ENCODE measurements at places on chromosomes 2 and 18.

GRCh38 chr2:112807233-112807807, 23.0 kb upstream of the IL1A start:
- no peak for DNase-seq

DNA sequence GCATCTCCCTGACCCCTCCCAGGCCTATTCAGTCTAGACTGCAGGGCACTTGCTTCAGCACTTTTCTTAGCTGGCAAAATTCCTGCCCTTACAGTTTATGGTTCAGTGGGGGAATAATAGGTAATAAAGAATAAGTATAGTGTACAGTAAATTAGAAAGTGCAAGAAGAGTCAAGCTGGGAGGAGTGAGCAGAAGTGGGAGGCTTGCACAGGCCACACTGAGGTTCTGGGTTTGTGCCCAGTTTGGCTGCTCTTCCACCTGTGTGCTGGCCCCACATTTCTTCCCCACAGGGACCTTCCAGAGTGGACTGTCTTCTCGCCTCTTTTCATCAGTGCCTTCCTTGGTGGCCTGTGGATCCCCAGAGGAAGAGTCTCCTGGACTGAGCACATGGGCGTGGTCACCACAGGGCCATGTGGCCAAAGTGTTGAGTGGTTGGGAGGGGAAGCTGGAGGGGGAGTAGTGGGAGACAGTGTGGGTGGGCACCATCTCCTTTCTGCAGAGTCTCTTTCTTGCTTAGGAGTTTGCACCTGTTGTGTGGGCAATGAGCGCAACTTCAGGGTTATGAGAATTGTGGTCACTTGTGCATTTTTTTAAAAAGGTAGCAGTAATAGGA, 128.6 kb upstream of the ZSWIM2 start:
- DNase-seq: no peak

- no peak for DNase-seq
These were observed 43.6 kb upstream of the TCF7L1 start for GRCh38 chr2:85089585-85089984.

- DNase-seq: no peak
These were observed 154.9 kb downstream of the PTGR3 start for GRCh38 chr18:75054046-75054445.

- DNase-seq: no peak
These were observed 3.5 kb downstream of the FARP2 start for GRCh38 chr2:241359481-241360045.

DNA sequence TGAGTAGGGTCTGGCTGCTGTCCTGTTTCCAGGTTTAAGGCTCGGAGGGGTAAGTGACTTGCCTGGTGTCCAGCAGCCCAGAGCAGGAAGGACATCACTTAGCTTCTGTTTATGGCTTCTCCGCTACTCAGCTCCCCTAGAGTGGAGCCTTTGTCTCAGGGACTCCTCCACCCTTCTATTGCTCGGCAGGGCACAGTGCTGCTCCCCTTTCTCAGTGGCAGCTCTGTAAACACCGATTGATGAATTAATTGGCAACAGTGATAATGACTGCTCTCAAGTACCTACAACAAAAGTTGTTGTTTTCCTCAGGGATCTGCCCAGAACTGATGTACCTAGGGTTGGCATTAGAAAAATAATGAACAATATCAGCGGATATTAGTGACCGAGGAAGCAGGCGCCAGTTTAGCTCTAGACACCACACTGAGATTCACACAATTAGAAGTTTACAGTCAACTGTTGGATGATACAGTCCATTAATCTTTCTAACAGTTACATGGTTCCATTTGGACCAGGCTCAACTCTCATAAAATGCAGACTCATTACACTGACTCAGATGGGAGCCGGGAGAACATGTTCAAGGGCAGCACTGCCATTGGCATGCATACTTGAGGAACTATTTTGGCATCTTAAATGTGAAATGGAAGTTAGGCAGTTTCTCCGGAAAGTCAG, 265.7 kb downstream of the MTX2 start:
- no peak for DNase-seq

DNA sequence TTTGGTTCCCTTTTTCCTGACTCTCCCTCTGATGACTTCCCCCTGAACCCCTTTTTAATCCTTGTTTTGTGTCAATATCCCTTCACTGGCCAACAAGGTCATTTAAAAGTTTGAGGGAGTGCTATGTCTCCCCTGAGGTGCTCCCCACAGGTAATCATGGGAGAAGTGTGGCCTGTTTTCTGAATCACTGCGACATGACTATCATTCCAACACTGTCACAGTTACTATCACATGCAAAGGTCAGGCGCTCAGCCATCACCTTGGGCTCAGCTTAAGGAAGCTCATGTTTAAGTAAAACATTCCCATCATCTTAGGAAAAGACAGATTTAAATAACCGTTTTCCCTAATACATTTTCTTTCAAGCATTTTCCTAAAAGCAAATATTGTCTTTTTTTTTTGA, 20.9 kb upstream of the ACAA2 start:
- DNase-seq: no peak

DNA sequence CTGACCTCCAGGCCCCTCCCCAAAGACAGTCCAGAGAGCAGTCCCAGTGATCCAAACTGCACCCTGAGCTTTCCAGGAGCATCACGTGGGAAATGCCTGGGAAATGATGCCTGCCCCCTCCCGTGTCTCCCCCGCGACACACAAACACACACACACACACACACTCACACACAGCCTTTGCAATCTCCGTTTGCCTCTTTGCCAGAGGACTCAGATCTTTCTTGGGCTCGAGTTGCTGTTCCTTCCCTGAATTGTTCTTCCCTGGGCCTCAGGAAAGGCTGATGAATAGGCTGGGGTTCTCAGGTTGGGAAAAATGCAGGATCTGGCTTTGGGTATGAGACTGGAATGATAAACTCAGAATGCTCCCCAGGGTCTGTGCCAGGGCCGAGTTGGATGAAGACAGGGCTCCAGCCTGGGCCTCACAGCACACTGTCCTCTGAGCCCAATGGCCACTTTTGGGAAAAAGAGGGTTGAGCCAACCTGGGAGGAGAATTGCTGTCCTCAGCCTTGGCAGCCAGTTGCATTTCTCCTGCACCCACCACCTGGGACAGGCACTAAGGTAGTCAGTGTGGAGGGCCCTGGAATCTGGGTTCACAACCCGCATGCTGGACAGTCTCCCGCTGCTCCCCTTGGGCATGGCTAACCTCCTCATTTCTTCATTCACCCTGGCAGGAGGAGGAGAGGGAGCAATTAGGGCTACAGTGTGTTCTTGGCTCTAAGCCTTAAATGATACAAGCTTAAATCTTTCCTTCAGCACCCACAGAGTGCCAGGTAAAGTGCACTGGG, 43.9 kb upstream of the ATP6V1B1 start:
- no peak for DNase-seq

DNA sequence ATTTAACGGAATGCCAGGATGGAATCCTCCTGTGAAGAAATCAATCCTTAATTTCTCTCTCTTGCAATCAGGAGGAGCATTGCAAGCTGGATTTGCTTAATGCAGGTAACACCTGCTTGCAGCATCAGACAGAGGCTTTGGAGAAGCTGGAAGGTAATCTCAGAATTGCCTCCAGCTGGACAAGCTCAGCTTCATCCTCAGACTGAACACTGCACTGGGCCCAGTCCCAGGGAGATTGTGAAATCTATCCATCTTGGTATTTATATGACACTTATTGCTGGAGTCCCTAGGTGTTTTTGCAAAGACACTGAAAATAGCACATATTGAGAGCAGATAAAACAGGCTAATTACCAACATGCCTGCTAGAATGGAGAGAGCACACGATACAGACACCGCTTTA, 179.4 kb upstream of the SESTD1 start:
- DNase-seq: no peak

GRCh38 chr18:7958081-7958896, 391.2 kb downstream of the PTPRM start:
- no peak for DNase-seq
